ENCODE measurements at places on chromosomes 2 and 18.

GRCh38 chr2:19987936-19988335 is 2.0 kb downstream of the WDR35 start:
- DNase-seq: no peak

GRCh38 chr2:138490673-138491494 is 10.7 kb upstream of the SPOPL start:
- DNase-seq: no peak

DNA sequence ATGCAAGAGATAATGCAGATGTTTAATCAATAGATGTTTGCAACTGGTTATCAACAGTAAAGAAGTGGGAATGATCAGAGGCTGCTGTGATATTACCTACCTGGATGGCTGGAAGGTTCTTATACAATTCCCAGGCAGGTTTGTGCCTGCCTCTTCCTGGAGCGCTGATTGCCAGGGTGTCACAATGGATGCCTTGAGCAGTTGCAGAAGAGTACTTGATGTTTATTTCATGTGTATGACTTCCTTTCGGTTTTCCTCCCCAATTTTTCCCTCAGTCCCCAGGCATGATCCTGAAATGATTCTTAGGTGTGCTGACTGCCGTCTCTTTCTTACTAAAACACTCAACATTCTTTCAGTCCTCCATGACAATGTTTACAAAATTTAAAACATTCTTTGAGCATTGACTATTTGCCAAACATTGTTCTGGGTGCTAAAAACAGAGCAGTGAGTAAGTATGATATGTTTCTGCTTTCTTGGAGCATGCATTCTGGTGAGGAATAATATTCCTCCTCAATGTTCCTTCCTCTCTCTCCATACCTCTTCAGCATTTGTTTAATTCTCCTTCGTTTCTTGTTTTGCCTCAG is 416.6 kb upstream of the TRIB2 start:
- no peak for DNase-seq

DNA sequence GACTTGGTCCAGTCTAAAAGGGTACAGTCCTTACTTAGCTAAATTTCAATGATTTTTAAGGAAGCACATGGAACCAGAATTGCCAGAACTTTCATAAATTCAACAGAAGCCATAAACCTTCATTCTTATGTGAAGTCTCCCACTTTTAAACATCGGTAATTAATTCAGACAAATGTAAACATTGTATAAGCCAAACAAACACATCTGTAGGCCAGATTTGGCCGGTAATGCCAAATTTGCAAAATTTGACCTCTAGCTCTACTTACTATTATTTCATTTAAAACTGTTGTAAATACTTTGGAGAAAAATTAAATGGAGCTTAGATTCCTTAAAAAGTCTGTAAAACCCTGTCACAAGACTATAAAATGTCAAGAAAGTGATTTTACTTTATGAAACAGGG is 83.2 kb upstream of the GALNT5 start:
- no peak for DNase-seq

GRCh38 chr2:216695401-216695821 is at the start of gene IGFBP5:
TSS of gene IGFBP5 (minus strand) at chr2:216695549. CDS start at chr2:216694775, 774 bp downstream.
- peak; percentile 83 for DNase-seq

DNA sequence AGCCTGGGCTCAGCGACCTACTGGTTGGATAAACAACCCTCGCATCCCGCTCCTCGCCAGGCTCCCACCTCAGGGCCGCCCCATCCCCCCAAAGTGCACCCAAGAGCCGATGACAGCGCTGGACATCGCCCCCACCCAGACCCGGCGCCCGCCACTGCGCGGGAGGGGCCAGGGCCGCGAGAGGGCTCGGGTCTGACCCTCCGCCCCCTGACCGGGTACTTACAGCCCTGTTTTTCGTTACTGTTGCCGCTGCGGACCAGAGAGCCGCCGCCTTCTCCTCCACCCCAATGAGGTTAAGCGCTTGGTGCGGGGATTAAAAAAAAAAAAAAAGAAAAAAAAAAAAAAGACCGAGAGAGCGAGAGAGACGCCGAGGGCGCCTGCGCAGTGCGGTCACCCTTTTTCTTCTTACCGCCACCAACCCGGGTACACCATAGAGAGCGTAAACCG is at the start of gene CLASP1:
CLASP1 (minus strand) TSS at position 314 of the 447 bp plus-strand sequence. CDS start 43,567 bp downstream, outside the sequence.
- peak; percentile 42 for DNase-seq

GRCh38 chr2:111100087-111100764 is 20.5 kb upstream of the BCL2L11 start:
- no peak for DNase-seq

- DNase-seq: no peak
Observed at GRCh38 chr18:38045845-38046244, 480.2 kb upstream of the CELF4 start.

GRCh38 chr2:25379535-25379934 is 37.8 kb upstream of the DNMT3A start:
- DNase-seq: no peak

- DNase-seq: no peak
Observed at GRCh38 chr2:166768393-166769123, 119.7 kb upstream of the XIRP2 start.

DNA sequence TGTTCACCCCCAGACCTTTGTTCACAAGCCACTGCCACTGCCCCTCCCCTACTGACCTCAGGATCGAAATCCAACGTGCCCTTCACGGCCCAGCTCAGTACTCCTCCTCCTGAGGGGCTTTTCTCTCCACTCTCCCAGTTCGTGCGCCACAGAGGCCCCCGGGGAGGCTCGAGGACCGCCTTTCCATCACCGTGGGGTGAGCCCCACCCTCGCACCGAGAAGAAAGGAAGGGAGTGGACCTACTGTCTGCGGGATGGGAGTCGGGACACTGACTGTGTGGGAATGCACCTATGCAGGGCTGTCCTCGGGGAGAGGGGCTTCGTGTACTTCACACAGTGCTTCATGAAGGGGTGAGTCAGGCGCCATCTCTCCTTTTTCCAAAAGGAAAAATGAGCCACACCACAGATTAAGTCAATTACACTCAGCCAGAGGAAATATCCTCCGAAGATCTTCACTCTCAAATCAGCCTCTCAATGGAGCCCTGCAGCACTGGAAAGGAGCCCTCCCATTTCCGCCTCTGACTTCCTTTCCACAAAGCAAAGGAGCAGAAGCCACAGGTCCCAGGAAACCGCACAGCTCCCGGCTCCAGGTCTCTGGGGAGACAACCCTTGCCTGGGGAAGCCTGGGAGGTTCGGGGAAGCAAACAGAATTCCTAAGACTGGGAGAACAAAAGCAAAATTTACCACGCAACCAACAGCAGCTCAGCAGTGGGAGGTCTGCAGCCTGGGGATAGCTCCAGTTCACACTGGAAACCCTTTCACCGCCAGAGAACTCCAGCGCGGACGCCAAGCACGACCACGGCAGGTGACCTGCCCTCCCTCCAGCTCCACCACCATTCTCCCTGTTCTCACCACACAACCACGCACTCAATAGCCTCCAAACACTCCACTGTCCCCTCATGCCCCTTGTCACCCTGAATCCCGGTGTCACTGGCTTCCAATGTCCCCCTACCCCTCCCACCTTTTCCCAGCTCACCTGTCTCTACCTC is 21.6 kb downstream of the ADCY3 start:
- DNase-seq: no peak

- no peak for DNase-seq
Observed at GRCh38 chr2:55087936-55088335, 37.7 kb upstream of the RTN4 start.

GRCh38 chr2:172739661-172740266 is 4.1 kb downstream of the RAPGEF4 start:
- DNase-seq: no peak

- DNase-seq: no peak
Observed at GRCh38 chr18:24814521-24814920, 354.1 kb downstream of the HRH4 start.

DNA sequence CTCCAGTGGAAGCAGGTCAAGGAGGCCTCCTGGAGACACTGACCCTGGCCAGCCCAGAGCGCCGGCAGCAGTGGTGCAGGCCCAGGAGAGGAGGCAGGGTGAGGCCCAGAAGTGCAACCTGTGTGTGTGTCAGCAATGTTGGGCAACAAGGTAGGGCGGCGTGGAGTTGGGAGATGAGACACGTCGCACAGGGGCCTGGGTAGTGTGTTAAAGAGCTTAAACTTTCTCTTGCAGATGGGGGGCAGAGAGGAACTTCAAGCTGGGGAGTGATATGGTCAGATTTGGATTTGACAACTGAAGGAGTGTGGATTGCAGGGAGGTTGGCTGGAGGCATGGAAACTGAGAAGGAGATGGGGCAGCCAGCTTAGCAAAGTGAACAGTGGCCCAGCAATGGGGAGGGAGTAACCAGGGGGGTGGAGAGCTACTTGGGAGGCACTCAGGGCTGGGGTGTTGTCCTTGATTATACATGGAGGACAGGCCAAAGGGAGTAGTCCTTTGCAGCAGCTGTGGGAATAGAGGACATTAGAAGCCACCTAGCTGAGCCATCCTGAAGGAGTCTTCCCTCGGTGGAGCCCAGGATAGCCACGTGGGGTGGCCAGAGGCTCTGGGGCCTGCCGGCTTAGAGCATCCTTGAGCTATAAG is 278.6 kb upstream of the HS6ST1 start:
- DNase-seq: no peak

DNA sequence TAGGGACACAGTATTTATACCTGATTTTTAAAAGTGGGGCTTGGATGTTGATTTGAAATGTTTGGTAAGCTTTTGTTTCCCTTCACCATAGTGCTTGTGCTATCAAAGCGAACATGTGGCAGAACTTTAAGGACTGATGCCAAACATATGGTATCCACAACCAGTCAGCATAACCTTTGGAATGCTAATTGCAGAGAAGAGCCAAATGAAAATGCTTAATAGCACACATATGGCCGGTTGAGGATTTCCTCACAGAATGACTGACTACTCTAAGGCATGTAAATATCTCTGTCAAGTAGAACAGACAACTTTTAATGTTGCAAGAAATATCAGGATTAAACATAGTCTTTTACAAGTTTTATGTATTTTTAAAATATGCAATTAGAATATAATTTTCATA is 120.9 kb upstream of the COL3A1 start:
- no peak for DNase-seq

- no peak for DNase-seq
Observed at GRCh38 chr18:60846396-60846795, 473.8 kb upstream of the MC4R start.

DNA sequence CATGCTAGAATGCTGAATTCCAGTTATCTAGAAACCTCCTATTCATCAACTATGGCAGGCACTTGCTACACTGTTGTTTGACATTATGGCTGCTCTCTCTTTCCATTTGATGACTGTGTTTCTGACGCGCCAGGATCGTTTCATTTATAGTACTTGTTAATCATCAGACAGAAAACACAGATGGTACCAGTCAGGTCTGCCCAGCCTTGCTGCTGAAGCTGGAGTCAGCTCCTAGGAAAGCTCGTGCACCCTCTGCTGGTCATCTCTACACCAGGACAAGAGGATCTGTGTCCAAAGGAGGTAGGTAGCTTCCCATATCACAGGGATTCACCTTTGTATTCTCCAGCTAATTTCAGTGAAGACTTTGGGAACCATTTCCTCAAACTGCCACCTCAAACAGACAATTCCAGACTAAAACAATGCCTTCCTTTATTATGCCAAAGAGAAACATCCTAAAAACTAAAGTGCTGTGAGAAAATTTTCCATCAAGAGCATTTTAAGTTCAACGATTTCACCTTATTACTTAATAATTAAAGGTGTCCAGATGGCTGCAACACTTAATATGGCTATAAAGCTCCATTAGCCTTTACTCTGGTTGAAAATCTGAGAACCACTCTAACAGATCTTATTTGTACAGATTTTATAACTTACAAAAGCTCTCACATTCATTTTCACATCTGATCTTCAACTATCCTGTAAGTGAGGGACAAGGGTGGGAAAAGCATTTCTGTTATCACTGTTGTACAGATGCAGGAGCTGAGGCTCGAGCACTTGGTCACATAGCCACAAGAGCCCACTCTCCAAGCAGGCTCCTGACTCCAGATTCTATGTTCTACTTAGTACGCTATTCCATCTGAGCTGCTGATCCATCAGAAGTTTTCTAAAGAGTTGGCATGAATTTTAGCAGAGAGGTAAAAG is 17.5 kb downstream of the METTL8 start:
- peak; percentile 94 for DNase-seq

DNA sequence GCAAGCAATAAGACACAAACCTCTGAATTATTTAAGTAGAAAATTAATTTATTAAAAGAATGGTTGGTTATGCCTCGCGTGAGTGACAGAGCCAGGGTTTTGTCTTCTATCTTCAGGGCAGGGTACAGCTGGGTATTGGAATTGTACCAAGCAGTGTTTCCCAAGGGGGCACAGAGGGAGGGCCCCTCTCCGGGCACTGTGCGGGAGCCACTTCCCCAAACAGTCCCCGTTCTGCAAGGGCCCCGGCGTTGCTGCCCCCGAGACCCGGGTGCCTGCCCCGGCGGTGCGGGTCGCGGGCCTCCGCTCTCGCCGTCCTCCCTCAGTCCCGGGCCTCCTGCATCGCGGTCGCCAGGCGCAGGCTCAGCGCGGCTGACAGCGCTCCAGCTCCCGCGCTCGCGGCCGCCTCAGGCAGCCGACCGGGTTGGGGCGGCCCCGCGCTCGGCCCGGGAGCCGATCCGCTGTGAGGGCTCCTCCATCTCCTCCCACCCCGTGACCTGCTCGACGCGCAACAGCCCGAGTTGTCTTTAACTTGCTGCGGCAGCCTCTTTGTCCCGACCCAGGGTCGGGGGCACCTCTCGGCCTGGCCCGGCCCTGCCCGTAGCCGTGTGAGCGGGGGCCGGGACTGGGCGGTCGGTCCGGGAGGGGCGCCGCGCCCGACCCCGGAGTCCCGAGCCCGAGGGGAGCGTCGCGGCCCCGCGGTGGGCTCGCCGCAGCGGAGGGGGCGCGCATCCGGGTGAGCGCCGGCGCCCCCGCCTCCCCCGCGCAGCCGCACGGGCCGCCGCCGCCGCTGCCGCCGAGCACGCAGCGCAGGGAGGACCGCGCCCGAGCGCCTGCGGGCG is 620 bp upstream of the GALNT1 start:
- DNase-seq: peak; percentile 37

DNA sequence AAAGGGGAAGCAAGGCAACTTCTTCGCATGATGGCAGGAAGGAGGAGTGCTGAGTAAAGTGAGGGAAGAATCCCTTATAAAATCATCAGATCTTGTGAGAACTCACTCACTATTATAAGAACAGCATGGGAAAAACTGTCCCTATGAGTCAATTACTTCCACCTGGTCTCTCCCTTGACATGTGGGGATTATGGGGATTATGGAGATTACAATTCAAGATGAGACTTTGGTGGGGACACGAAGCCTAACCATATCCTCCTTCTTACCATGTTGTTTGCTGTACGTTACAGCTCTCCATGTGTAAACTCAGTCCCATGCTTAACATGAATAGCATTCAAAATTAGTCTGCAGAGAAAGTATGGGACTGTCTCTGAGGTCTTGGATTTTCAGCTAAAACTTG is 1096.8 kb upstream of the ACVR2A start:
- DNase-seq: no peak

GRCh38 chr2:201798252-201798913 is 8.0 kb upstream of the CDK15 start:
- no peak for DNase-seq

- DNase-seq: no peak
Observed at GRCh38 chr2:15944325-15945017, 4.1 kb downstream of the MYCN start.

DNA sequence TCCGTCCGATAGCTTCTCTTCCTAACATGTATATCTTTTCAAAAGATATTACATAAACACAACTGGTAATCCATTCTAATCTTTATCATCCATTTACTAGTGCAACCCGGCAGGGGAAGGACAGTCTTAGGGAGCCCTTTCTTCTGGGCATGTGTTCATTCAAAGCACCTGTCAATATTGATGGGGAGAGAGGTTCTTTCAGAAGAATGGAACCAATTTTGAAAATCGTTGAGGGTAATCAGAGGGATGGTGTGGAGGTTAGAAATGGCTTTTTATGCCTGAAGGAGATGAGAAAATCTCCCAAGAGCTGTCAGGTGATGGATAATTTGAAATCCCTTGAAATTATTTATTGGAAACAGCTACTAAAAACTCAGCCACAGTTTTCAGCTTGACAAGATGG is 561.9 kb upstream of the DCC start:
- no peak for DNase-seq

All from NCI-H2029 (cell line).